ENCODE measurements at places on chromosomes 11 and 22.

DNA sequence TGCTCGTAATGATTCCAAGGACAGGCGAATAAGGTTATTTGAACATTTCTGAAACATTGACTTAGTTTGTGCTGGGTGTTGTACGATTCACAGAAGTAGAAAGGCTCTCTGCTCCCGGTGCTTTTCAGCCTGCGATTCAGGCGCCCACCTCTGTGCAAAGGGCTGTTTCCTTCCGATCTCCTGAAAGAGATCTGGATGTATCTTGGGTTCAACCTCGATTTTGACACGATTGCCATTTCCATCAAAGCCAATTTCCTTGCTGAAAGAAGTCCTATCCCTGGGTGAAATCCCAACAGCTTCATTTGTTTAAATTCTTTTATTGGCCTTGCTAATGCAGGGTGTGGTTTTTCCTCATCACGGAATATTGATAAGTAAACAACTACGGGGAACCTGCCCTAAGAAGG is 1.1 kb upstream of the ZC3H12C start:
- DNase-seq: no peak

DNA sequence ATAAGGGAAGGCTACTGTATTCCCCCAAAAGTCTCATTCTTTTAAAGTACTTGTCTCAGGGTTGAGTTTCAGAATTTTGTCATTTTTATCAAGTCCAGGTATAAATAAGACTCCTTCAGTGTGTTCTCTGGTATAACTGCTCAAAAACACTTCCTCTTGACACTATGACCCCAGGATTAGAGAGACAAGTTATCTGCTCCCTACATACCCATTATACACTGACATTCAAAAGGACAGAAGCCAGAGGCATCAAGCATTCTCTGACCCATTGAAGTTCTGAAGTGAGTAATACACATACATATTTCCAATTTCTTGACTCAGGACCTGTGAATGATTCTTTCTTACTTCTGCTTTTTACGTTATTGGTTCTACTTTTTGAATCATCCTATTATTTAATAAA is 447.8 kb upstream of the CNTN5 start:
- DNase-seq: no peak

DNA sequence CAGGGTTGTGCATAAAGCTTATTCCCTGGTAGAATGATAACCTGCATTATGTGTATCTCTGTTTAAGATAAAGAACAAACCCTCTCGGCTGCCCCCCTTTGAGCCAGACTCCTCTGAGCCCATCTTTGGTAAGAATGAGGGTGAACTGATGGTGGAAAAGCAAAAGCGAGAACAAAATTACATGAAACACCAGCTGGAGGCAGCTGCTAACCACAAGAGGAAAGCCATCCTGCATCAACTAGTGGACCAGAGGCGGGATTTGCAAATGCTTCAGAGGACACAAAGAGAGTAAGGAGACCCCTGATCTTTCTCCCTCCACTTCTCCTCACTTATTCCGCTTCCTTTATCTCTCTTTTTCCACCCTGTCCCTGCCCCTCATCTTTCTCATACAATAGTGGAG is 40.3 kb downstream of the CCDC81 start:
- no peak for DNase-seq

DNA sequence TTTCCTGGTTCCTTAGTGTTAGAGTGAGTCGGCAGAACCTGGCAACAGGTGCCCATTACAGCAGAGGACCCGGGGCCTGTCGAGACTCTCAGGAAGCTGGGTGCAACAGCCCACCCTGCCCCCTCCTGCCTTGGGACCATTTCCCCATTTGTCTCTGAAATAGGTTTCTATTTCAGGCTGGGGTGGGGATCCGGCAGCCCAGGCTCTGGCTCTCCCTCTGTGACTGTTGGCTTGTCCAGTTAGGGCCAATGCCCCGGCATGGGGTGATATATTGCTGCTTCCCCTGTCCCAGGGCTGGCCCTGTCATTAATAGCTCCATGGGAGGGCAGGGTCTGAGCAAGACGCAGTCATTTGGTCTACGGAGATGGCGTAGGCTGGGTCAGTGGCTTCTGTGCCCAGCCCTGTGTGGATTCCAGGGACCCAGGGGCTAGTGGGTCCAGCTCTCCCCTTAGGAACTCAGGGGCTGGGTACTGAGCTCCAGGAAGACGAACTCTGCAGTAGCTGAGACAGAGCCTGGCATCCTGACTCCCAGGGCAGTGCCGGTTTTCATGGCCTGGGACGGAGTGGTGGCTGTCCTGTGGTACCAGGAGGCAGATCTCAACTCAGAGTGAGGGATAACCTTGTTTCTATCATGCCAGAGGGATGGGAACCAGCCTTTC is 2.7 kb downstream of the P2RY6 start:
- DNase-seq: no peak

DNA sequence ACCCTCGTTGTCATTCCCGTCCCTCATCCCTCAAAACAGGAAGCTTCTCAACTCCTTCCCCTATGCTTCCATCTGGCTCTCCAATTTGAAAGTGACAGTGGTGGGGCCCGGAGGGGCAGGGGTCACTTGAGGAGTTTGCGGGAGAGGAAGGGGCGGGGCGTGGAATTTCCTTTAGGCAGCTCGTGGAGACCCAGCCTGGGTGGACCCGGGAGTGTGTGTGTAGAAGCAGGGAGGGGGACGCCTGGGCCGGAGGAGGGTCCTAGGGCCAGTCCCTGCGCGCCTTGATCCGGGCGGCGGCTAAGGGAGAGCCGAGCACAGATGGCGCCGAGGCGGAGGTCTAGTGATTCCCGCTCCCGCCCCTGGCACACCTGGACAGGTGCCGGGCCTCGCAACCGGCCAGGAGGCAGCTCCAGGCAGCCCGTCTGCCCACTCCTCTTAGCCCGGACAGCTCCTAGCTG is 7.8 kb upstream of the PAX6 start:
- DNase-seq: no peak

GRCh38 chr11:24934733-24935439 is 438.0 kb downstream of the LUZP2 start:
- no peak for DNase-seq

- no peak for DNase-seq
Observed at GRCh38 chr11:7582338-7582985, 68.7 kb downstream of the PPFIBP2 start.
